ENCODE measurements at places on chromosomes 1 and 21.
A peak's percentile ranks its signal among the peaks of the same experiment; 100 is the strongest.

DNA sequence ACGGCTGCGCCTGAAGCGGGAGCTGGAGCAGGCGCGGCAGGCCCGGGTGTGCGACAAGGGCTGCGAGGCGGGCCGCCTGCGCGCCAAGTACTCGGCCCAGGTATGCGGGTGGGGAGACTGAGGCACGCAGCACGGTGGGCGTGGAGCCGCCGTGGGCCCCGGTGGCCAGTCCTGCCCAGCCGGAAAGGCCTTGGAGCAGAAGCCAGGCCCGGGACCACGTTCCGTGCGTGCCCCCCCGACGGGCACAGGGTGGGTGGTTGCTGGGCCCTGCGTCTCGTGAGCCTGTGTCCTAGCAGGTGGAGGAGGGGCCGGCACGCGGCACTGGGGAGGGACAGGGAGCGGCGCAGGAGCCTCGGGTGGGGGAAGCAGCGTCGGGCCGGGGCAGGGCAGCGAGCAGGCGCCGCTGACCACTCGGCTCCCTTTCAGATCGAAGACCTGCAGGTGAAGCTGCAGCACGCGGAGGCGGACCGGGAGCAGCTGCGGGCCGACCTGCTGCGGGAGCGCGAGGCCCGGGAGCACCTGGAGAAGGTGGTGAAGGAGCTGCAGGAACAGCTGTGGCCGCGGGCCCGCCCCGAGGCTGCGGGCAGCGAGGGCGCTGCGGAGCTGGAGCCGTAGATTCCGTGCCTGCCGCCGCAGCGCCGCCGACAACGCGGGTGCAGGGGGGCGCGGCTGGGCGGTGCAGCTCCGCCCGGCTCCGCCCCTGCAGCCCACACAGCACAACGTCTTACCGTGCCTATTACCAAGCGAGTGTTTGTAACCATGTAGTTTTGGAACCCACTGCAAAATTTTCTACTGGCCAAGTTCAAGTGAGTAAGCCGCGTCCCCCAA, 78.2 kb downstream of the SKI start:
- peak overlapping the region; percentile 56 for H3K27ac ChIP-seq
- H3K27me3 ChIP-seq = no peaks in the 10 kb centered on the region
- H3K4me1 ChIP-seq = peaks cover 12% of the 10 kb centered on the region
- H3K36me3 ChIP-seq = peaks cover 81% of the 10 kb centered on the region

- H3K27ac ChIP-seq = no peak overlapping the region
- no peaks in the 10 kb centered on the region for H3K36me3 ChIP-seq
- no peaks in the 10 kb centered on the region for H3K4me1 ChIP-seq
Measured at GRCh38 chr1:81597720-81598426, 202.9 kb upstream of the ADGRL2 start.

- no peak for DNase-seq
- no peaks in the 10 kb centered on the region for H3K36me3 ChIP-seq
- no peaks in the 10 kb centered on the region for H3K4me1 ChIP-seq
Measured at GRCh38 chr1:78291418-78291817, 199.4 kb upstream of the PTGFR start.

DNA sequence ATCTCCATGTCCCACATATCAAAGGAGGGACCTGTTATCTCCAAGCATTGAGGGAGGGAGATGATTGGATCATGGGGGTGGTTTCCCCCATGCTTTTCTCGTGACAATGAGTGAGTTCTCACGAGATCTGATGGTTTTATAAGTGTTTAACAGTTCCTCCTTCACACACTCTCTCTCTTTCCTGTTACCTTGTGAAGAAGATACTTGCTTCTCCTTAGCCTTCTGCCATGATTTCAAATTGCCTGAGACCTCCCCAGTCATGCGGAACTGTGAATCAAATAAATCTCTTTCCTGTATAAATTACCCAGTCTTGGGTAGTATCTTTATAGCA, 91.6 kb downstream of the DDAH1 start:
- no peak overlapping the region for H3K4me3 ChIP-seq
- no peak for DNase-seq
- H3K27me3 ChIP-seq = peaks cover 16% of the 10 kb centered on the region
- no peaks in the 10 kb centered on the region for H3K4me1 ChIP-seq
- no peak overlapping the region for H3K27ac ChIP-seq

DNA sequence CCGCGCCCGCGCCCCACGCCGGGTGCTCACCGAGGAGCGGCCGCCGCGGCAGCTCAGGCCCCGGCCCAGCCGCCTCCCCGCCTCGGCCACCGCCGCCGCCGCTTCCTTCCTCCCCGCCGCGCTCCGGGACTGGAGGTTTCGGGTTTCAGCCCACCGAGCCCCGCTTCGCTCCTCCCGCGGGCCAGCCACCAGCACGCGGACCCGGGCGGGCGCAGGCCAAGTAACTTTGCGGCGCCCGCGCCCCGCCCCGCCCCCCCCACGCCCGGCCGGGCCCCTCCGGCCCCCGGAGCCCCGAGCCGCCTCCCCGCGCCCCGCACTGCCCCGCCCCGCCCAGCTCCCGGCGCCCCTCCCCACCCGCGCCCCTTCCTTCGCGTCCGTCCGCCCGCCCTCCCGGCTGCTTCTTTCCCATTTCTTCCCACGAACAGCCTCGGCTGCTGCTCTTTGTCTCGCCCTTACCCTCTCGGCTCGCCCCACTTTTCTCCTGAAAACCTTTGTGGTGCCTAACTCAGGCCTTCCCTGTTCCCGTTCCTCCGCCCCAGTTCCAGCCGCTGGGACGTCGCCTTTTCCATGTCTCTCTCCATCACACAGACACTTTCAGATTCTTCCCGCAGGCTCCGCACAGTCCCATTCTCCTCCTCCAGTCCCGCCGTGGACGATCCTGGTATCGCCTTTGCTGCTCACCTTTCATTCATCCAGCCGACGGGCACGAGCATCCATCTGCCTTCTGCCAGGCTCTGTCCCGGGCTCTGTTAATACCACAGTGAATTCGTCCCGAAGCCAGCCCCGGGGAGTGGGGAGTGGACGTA, at the start of gene GPR161:
GPR161 (minus strand) TSS at position 222 of the 806 bp plus-strand sequence. CDS start 32,080 bp downstream, outside the sequence.
- peaks cover 13% of the 10 kb centered on the region for H3K4me1 ChIP-seq
- peak within 1 kb of the TSS; percentile 93 for H3K4me3 ChIP-seq
- no peaks in the 10 kb centered on the region for H3K36me3 ChIP-seq

- H3K27me3 ChIP-seq = no peaks in the 10 kb centered on the region
- H3K4me1 ChIP-seq = no peaks in the 10 kb centered on the region
- no peak for DNase-seq
- H3K27ac ChIP-seq = no peak overlapping the region
Measured at GRCh38 chr1:59453297-59453968, 156.5 kb downstream of the FGGY start.
